ENCODE measurements at places on chromosomes 2 and 18. TPM values are rescaled to one million over a fixed set of nuclear protein-coding genes. Genes with fewer than 3 reads are reported as not detected.

INPP5D gene
- total RNA-seq = 184 TPM

DNA sequence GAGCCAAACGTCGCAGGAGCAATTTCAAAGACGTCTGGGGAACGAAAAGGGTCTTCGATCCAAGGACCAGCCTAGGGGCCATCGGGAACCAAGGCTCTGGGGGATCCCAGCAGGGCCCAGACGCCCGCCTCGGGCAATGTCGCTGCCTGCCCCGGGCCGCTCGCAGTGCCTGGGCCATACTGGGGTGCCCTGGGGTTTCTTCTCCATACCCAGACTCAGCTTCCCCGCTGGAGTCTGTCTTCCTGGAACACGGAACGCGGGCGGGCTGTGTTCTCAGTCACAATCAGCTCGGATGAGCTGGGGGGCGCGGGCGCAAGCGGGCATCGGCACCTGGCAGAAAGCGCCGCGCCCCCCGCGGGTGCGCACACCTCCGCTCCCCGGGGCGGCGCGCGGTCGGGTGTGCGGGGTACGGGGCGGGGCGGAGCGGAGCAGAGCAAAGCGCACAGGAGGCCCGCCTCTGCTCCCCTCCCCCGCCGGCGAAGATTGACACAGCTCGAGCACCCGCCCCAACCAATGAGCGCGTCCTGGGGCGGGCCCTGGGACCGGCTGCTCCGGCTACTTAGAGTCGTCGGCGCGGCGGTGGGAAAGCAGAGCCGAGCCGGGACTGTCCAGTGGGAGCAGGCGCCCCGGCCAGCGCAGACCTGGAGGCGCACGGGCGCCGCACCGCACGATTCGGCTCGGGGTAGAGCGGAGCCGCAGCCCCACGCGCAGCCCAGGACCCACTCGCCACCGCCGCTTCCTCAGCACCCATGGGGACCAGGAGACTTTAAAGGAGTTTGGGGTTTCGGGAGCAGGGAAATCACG, at the start of gene LRATD1:
LRATD1 (plus strand) TSS at position 585 of the 804 bp plus-strand sequence. CDS start 1,263 bp downstream, outside the sequence.
- DNase-seq = no peak

BUB1 gene
- 8.6 TPM for total RNA-seq

DNA sequence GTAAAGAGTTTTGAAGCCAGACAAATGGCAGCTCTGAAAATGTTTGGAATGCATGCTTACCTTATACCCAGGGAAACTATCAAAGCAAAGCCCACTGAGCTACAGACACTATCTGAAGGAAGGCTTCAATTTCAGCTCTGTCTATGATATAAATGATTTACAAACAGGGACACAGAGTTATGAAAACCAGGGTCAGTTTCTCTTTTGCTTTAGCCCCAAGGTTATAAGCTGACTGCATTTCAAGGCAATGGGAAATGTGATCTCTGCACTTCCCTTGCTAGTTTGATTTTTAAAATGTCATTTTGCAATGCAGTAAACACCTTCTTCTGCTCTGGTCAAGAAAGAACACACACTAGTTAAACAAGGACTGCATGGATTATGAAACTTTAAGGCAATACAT, 65.2 kb upstream of the CCDC195 start:
- DNase-seq = no peak

GRCh38 chr2:126863336-126864015, 35.2 kb upstream of the TEX51 start:
- DNase-seq = no peak

- no peak for DNase-seq
Observed at GRCh38 chr2:142989273-142990204, 112.1 kb downstream of the KYNU start.

VIT gene
- total RNA-seq = not detected

GRCh38 chr2:61928826-61929461, 23.5 kb downstream of the COMMD1 start:
- DNase-seq = no peak

NTSR2 gene
- total RNA-seq = not detected

GRCh38 chr18:43393174-43393573, 115.9 kb upstream of the SYT4 start:
- DNase-seq = no peak
